Stimulated activated CD4-positive, alpha-beta T cell treated with anti-CD3 and anti-CD28 coated beads, Interleukin-2, amount 100 ng/mL, for 4 hours (primary cell): ENCODE measurements at places on chromosomes 12 and 14.

DNA sequence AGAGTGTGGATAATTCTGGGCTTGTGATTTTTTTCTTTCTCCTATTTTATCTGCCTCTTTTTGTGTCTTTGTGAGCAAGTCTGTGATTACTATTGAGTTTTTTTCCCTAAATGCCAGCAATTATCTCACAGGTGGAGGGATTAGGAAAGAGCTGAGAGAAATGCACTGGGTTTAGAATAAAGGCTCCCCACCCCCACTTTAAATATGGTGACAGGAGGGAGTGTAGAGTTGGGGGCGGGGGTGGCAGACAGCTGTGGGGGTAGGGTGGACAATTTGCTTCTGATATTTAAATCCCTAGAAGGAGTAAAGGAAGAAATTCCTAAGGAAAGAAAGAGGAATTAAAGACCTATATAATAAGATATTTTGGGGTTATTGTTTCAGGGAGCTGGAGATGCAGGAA lies 145.9 kb downstream of the NRXN3 start:
- no peak for DNase-seq

DNA sequence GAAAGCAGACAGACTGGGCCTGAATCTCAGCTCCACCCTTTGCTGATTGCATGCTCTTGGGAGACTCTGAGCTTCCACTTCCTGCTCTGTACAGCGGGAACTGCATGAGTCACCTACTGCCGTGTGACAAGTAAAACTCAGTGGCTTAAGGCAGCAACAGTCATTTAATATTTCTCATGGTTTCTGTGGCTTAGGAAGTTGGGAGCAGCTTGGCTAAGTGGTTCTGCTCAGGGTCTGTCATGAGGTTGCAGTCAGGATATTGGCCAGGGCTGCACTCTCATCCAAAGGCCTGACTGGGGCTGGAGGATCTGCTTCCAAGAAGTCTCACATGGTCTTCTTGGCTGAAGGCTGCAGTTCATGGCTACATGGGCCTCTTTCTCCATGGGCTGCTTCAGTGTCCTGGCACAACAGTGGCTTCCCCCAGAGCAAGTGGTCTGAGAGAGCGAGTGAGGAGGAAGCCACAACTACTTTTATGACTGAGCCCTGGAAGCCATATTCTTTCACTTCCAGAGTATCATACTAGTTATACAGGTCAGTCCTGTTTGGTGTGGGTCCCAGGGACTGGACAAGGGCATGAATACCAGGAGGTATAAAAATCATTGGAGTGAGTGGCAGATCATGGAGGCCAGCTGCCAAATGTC lies 49.7 kb downstream of the FAM222A start:
- DNase-seq: no peak

DNA sequence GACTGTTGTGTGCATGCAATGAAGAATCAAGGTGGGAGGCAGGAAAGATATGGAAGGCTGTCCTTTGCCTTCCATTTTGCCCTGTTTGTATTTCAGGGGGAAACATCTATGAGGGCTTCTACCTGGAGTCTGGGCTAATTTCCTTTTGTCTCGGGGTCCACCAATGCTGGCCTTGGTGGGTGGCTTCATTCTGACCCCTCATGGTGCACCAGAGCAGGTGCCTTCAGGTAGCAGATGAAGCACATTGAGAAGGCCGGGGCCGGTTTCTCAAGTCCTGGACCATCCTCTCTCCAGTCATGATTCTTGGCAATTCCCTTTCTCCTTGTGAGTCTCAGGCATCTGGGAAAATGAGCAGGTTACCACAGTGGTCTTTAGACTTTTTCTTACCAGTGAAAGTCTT lies 47.2 kb downstream of the RPH3A start:
- no peak for DNase-seq

DNA sequence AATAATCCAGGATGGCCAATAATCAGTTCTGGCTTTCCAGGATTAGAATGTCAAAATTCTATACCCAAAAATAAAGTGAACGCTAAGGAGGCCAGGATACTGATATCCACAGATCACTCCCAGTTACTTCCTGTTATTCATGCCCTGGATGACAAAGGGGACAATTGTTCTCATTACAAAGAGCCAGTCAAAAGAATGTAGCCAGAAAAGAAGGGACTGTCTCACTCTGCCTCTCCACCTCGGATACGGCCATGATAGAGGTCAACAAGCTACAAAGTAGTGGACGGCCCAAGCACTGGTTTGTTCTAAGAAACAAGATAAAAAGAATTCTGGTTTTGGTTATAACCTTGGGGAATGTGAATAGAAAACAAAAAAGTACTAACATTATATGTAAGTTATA lies 116.1 kb upstream of the ATF7IP start:
- no peak for DNase-seq

- no peak for DNase-seq
These were observed 3.8 kb downstream of the ASIC1 start for GRCh38 chr12:50061171-50061570.

GRCh38 chr12:27013611-27014084 lies 536 bp downstream of the TM7SF3 start:
- no peak for DNase-seq

- no peak for DNase-seq
These were observed 441.1 kb downstream of the BCAT1 start for GRCh38 chr12:24507827-24508226.

DNA sequence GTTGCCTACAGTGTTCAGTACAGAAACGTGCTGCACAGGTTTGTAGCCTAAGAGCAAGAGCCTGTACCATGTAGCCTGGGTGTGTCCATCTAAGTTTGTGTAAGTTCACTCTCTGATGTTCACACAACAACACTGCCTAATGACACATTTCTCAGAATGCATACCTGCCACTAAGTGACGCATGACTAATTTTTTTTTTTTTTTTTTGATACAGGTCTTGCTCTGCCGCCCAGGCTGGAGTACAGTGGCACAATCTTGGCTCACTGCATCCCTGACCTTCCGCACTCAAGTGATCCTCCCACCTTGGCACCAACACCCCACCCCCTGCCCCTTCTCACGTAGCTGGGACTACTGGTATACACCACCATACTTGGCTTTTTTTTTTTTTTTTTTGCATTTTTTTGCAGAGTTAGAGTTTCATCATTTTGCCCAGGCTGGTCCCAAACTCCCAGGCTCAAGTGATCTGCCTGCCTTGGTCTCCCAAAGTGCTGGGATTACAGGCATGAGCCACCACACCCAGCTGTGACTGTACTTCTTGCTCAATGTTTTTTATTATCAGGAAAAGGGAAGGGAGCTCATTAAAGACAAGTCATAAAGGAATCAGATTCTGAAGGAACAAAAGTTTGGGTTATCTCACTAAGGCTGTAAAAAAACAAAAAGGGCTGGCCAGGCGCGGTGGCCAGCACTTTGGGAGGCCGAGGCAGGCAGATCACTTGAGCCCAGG lies 10.0 kb upstream of the CDC42BPB start:
- DNase-seq: no peak

- DNase-seq: no peak
These were observed 557.4 kb upstream of the SEL1L start for GRCh38 chr14:82091097-82091496.

DNA sequence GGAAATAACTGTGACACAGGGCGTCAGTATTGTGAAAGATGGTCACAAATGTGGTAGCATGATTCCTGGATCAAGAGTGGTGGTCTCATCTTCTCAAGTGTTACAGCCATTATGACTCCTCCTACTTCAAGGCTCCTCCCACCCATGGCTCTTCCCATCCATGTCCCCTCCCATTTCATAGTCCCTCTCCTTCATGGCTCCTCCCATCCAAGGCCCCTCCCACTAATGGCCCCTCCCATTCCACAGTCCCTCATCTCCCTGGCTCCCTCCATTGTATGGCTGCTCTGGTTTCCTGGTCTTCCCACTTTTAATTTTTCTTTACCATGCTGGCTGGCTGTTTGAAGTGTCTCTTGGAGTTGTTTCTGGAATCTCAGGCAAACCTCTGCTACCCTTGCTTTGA lies 1375.2 kb upstream of the TMEM132C start:
- DNase-seq: no peak

DNA sequence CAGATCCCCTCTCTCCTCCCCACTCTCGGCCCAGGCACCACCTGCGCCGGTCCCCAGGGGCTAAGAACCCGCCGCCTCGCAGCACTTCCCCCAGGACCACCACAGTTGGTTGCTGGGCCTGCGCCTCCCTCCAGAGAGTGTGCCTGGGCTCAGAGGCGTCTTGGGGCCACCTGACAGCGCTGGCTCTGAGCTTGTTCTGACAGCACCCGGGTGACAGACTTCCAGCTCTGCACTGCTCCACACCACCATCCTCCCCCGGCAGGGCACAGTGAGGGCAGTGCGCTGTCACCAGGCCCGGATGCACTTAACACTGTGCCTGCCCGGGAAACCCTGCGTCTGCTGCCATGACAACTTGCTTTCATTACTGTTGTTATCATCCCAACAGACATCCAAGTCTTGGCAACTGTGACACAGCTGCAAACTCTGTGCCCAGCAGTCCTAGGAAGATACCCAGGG lies 6.6 kb downstream of the BRF1 start:
- no peak for DNase-seq

DNA sequence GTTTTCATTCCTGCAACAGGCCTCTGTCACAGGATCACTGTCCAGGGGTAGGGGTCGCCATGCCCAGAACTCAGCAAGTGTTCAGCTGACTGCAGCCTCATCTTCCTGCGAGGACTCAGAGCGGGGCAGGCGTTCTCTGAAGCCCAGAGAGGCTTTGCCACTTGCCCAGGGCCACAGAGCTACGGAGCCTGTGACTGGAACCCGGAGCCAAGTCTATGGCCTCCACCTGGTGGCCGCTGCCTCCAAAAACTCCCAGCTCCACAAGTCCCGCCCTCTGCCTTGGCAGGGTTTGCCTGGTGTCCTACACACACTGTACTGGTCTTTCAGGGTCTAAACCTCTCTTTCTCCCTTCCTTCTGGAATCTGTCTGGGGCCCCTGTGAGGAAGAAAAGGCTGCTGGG lies 8.7 kb upstream of the PPP1R13B start:
- no peak for DNase-seq

GRCh38 chr12:6934110-6934509 lies 6.4 kb downstream of the ATN1 start:
- DNase-seq: no peak

DNA sequence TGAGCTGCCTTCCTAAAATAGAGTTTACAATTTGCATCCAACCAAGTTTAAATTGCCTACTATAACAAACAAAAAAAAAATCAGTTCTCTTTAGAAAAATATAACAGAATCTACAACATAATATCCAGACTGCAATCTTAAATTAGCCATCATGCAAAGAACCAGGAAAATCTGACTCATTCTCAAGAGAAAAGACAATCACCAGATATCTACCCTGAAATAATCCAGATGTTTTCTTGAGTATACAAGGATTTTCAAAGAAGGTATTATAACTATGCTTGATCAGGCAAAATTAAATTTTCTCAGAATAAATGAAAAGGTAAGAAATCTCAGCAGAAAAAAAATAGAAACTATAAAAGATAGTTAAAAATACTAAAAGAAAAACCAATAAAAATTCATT lies 115.6 kb downstream of the CCER1 start:
- no peak for DNase-seq

DNA sequence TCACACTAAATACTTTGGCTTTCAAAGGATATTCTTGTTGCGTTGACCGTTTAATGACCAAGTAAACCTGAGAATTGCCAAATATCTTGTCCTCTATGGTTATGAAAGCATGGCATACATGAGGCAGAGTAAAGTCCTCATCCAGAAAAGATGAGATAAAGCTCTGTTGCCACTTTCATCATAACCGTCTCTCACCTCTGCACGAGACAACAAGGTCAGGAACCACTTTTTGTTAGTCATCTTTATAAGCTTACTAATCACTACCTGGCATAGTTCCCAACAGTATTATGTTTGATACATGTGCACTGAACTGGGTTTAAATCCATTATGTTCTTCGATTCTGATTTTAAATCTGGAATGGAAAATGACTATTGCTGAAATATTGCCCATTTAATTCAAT lies 31.3 kb downstream of the PTPRB start:
- no peak for DNase-seq

- DNase-seq: no peak
These were observed 42.0 kb upstream of the RASSF3 start for GRCh38 chr12:64568298-64568697.

DNA sequence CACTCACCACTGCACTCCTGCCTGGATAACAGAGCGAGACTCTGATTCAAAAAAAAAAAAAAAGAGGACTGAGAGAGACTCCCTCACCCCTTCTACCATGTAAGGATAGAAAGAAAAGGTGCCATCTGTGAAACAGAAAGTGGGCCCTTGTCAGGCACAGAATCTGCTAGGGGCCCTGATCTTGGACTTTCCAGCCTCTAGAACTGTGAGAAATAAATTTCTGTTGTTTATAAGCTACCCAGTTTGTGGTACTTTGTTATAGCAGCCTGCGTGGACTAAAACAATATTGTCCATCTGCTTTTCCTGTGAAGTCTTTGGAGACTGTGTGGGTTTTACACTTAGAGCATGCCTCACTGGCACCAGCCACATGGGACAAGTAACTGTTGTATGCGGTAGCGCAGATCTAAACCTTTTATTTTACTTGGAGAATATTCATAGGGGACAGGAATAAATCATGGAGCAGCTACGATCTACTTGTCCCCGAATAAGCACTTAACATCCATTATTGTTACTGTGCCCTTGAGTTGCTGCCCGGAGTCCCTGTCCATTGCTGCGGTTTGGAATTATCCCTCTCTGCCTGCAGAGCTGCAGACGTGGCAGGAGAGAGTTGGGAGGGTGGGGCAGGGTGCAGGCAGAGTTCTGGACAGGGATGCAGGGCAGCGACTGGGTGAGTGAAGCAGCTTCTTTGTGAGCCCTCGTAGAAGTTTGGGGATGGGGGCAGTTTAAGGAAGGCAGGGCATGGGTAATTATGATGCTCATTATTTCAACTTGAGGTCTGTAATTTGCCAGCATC lies 52.4 kb upstream of the STON2 start:
- DNase-seq: no peak

DNA sequence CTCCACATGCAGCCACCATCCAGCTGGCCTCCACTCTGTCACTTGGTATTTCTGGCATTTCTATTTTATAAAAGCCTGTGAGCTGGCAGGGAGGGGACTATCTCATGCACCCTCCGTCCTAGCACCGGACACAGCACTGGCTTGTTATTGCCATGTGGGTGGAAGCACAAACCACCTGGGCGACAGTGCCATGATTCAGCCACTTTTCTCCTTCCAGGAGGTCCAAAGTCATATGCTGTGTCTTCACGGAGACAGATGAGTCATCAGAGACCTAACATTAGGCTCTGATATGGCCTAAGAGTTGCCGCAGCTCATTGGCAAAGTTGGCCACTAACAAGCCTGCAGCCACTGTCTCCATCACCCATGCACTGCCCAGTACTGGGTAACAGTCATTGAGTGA lies 1123.0 kb downstream of the VRK1 start:
- DNase-seq: no peak
